Gastrocnemius medialis (tissue), 4 donors: ENCODE measurements at places on chromosomes 1 and 21. TPM values are rescaled to one million over a fixed set of nuclear protein-coding genes. Genes with fewer than 3 reads are reported as not detected.

The RYR2 gene
- total RNA-seq, result 0.05 TPM

The LAMC1 gene
- 140 TPM for total RNA-seq

DNA sequence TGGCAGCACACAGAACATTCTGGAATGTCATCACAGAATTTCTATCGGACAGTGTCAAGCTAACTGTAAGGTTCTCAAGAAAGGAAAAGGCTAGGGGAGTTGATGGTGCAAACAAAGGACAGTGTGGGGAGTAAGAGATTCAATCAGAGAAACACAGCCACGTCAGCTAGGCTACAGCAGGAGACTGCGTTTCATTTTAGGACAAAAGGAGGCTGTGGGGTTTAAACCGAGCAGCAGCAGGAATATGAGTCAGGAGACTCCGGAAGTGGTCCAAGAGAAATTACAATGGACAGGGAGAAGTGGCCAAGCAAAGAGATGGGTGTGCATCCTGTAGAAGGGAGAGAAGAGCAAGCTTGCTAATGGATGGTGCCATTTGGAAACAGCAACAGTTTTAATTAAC lies 37.4 kb upstream of the C1orf198 start:
- no peak for DNase-seq
- H3K4me1 ChIP-seq, result peaks cover 8% of the 10 kb centered on the region
- H3K36me3 ChIP-seq, result no peaks in the 10 kb centered on the region
- no peak overlapping the region for H3K27ac ChIP-seq
- no peak overlapping the region for H3K4me3 ChIP-seq

GRCh38 chr1:36864823-36865601 lies 169.3 kb downstream of the GRIK3 start:
- H3K27me3 ChIP-seq, result peaks cover 10% of the 10 kb centered on the region
- H3K4me1 ChIP-seq, result no peaks in the 10 kb centered on the region
- H3K36me3 ChIP-seq, result no peaks in the 10 kb centered on the region

DNA sequence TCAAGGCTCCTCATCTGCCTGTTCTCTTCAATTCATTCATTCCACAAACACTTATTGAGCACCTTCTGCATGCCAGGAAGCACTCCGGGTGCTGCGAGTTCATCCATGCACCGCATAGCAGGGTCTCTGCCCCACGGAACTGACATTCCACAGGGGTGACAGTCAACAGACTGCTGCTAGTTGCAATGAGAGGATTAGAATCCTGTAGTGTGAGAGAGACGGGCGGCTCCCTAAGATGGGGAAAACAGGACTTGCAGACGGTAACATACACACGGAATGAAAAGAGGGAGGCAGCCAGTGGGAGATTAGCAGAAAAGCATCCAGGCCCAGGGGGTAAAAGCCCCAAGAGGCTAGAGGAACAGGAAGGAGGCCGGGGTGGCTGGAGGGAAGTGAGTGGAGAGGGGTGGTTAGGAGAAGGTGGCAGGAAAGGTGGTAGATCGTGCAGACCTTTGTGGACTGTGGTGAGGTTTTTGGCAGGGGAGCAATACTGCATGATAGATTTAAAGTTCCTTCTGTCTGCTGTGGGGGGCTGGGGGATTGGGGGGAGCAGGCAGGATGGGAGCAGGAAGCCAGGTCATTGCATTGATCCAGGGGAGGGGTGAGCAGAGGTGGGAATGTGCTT lies 6.6 kb downstream of the TNFRSF8 start:
- no peak for DNase-seq
- H3K27me3 ChIP-seq, result peaks cover 26% of the 10 kb centered on the region
- no peaks in the 10 kb centered on the region for H3K4me1 ChIP-seq

DNA sequence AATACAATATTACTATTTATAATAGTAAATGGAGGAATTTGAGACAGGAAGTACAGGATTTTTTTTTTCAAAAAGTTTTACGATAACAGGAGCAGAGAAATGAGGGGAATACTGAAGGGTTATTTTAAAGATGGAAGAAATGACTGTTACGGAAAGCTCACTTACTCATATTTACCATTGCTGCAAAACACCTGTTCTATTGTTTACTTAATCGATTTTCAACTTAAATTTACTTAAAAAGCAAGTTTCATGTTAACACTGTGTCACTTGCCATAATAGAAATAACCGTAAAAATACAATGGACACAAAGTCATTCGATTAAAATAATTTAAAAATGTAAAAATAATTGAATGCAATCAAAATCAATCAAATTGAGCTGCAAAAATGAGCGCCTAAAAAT lies 3.4 kb upstream of the EXO1 start:
- H3K36me3 ChIP-seq, result no peaks in the 10 kb centered on the region
- no peaks in the 10 kb centered on the region for H3K27me3 ChIP-seq
- DNase-seq, result no peak
- no peak overlapping the region for H3K4me3 ChIP-seq
- peaks cover 5% of the 10 kb centered on the region for H3K4me1 ChIP-seq

DNA sequence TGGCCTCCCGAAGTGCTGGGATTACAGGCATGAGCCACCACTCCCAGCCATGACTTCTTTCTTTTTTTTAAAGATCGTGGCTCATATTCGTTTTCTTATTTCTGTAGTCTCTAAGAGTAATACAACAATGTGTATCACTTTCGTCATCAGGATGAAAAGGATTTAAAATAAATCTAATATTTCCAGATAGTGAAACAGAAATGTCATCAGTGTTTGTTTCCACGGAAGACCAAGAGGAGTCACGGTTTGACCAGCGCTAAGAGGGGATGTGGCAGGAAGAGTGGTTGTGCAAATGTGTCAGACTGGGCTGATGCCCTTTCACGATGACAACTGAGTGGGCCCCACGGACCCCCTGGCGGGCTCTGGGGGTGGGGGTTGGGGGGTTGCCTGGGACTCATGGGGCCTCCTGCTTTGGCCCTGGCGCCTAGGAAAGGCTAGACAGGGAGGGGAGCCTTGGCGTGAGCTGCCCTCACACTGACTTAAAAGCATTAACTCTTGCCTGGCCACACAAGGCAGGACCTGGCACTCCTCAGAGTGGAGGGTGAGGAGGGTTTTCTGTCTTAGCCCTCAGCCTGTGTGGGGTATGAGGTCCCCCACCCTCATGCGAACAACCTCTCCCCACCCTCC lies 8.4 kb downstream of the SOX13 start:
- H3K4me1 ChIP-seq, result peaks cover 90% of the 10 kb centered on the region
- H3K27me3 ChIP-seq, result no peaks in the 10 kb centered on the region
- H3K36me3 ChIP-seq, result no peaks in the 10 kb centered on the region
- peak overlapping the region; percentile 94 for H3K27ac ChIP-seq

GRCh38 chr1:2591581-2592261 lies 5.1 kb downstream of the PRXL2B start:
- H3K27me3 ChIP-seq, result peaks cover 3% of the 10 kb centered on the region
- no peaks in the 10 kb centered on the region for H3K4me1 ChIP-seq
- no peak overlapping the region for H3K4me3 ChIP-seq
- H3K36me3 ChIP-seq, result no peaks in the 10 kb centered on the region
- no peak for DNase-seq
- no peak overlapping the region for H3K27ac ChIP-seq

DNA sequence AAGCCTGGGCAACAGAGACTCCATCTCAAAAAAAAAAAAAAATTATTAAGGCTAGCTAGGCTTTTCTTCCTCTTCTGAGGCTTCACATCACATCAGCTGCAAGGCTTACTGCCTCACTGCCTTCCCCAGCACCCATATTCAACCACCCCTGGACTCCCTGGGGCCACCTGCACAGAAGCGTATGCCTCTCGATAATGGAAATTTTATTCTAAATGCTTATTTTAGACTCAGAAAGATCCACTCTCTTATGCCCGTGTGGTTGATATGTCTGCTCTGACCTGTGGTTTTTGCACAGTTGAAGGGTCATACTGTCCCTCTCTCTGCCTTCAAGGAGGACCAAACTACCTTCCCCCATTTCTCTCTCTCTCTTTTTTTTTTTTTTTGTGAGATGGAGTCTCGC lies 1.5 kb upstream of the FCRLA start:
- DNase-seq, result no peak
- no peaks in the 10 kb centered on the region for H3K27me3 ChIP-seq
- H3K4me3 ChIP-seq, result no peak overlapping the region
- H3K4me1 ChIP-seq, result no peaks in the 10 kb centered on the region

DNA sequence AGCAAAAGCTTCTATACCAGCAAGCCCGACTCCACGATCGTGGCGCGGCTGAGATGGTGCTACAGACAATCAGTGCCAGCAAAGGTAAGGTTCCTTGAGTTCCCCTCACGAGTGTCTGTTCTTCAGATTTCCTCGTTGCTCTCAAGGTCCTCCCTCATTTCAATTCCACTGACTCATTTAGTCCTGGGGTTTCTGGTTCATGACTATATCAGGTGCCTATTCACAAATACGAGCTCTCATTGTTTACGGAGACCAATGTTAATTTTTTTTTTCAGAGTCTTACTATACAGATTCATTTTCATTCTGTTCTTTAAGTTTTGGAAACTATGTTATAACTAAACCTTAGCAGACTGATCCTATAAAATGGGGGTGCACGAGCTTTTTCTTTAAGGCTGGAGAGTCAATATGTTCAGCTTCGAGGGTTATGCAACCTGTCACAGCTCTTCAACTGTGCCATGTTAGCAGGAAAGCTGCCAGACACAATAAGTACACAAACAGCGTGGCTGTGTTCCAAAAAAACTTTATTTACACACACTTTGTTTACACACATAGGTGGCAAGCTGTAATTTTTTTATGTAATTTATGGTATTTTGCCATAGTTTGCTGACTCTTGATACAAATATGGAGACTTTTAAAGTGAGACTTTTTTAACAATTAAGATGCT lies 134.3 kb downstream of the ZP4 start:
- H3K27me3 ChIP-seq, result no peaks in the 10 kb centered on the region
- no peak for DNase-seq
- H3K4me1 ChIP-seq, result no peaks in the 10 kb centered on the region
- H3K36me3 ChIP-seq, result no peaks in the 10 kb centered on the region
- H3K27ac ChIP-seq, result no peak overlapping the region
